ENCODE measurements at places on chromosomes 11 and 22. TPM values are rescaled to one million over a fixed set of nuclear protein-coding genes. Genes with fewer than 3 reads are reported as not detected.
A peak's percentile ranks its signal among the peaks of the same experiment; 100 is the strongest.

Gene LAYN
- 9.8 TPM for total RNA-seq

Gene CCDC87
- 0.09 TPM for total RNA-seq

Gene OR8D1
- total RNA-seq, result not detected

Gene SPDYC
- total RNA-seq, result not detected

Gene MAP4K2
- 7.4 TPM for total RNA-seq

Gene GAL3ST1
- 3.0 TPM for total RNA-seq

Gene GLYATL1
- 0.58 TPM for total RNA-seq

Gene KCNJ11
- total RNA-seq, result 12.9 TPM

Gene GNG3
- total RNA-seq, result not detected

GRCh38 chr11:83249972-83250593 is 36.1 kb downstream of the CCDC90B start:
- no peak overlapping the region for H3K27ac ChIP-seq
- no peaks in the 10 kb centered on the region for H3K4me1 ChIP-seq
- peak; percentile 48 for DNase-seq
- no peak overlapping the region for H3K4me3 ChIP-seq

DNA sequence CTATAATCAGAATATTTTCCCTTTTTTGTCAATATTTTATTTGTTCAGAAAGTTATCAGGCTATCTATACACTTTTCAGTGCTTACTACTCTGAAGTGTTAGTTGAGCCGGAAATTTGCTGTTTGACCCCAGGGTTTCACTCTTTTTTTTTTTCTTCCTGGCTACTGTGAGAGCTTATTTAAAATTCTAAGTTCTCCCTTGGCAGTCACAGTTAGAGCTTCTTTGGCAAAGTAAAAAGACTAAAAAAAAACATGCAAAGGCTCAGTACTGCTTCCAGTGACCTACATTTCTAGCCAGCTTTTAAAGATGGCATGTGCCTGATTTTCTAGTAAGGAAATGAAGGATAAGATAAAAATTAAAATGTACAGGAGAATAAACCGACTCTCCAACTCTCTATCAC is 48.4 kb downstream of the ELP4 start:
- no peaks in the 10 kb centered on the region for H3K4me1 ChIP-seq
- no peak overlapping the region for H3K27ac ChIP-seq
- H3K36me3 ChIP-seq, result no peaks in the 10 kb centered on the region
- H3K27me3 ChIP-seq, result no peaks in the 10 kb centered on the region

GRCh38 chr11:121592708-121593107 is 139.9 kb upstream of the SORL1-AS1 start:
- H3K27me3 ChIP-seq, result peaks cover 3% of the 10 kb centered on the region
- H3K4me3 ChIP-seq, result no peak overlapping the region
- no peak overlapping the region for H3K27ac ChIP-seq
- H3K4me1 ChIP-seq, result peaks cover 2% of the 10 kb centered on the region

- H3K4me3 ChIP-seq, result no peak overlapping the region
- H3K27me3 ChIP-seq, result no peaks in the 10 kb centered on the region
- H3K4me1 ChIP-seq, result peaks cover 50% of the 10 kb centered on the region
- DNase-seq, result peak; percentile 80
- peaks cover 15% of the 10 kb centered on the region for H3K36me3 ChIP-seq
These were observed 1.5 kb upstream of the SREBF2 start for GRCh38 chr22:41831383-41831782.

- H3K27me3 ChIP-seq, result peaks cover 34% of the 10 kb centered on the region
- H3K27ac ChIP-seq, result no peak overlapping the region
- H3K4me3 ChIP-seq, result peak overlapping the region; percentile 27
- no peaks in the 10 kb centered on the region for H3K36me3 ChIP-seq
These were observed 823 bp upstream of the CPT1A start for GRCh38 chr11:68842427-68843051.

GRCh38 chr11:43516316-43516850 is 157.7 kb downstream of the TTC17 start:
- no peak for DNase-seq
- H3K36me3 ChIP-seq, result no peaks in the 10 kb centered on the region
- peaks cover 2% of the 10 kb centered on the region for H3K27me3 ChIP-seq
- no peak overlapping the region for H3K4me3 ChIP-seq

DNA sequence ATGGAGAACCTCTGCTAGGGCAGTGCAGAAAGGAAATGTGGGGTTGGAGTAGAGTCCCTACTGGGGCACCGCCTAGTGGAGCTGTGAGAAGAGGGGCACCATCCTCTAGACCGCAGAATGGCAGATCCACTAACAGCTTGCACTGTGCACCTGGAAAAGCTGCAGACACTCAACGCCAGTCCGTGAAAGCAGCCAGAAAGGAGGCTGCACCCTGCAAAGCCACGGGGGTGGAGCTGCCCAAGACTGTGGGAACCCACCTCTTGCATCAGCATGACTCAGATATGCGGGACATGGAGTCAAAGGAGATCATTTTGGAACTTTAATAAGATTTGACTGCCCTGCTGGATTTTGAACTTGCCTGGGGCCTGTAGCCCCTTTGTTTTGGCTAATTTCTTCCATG is 8.7 kb downstream of the TSKU start:
- no peaks in the 10 kb centered on the region for H3K27me3 ChIP-seq
- peaks cover 32% of the 10 kb centered on the region for H3K4me1 ChIP-seq
- peaks cover 31% of the 10 kb centered on the region for H3K36me3 ChIP-seq

DNA sequence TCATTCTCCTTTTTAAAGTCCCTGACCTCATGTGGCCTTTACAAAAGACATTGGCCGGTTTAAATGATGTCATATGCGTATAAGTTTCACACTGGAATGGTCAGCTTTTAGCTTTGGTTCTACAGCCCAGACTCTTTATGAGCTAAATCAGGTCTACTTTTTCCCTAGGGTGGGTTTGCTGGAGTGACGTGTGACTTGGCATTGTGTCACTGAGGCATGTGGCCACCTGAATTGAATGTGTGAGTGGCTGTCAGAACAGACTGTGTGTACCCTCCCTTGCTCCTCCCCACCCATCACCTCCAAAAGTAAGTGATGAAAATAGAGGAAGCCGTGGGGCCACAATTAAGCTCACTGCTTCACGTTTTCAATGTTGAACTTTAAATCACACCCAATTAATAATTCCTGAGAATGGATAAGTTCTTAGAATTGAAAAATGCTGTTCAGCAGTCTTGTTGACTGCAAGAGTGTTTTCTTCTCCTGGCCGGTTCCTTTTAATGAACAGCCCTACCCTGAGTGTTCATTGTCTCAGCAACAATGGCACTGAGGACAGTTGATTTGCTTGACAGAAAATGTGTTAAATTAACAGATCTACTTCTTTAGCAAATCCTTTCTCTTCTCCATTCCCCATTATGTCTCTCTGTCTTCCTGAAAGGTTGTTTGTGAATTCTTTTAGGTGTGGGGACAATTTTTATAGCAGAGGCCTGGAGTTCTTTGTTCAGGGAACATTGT is 11.3 kb downstream of the CECR2 start:
- peak; percentile 42 for DNase-seq
- H3K36me3 ChIP-seq, result no peaks in the 10 kb centered on the region
- no peak overlapping the region for H3K4me3 ChIP-seq
- peaks cover 21% of the 10 kb centered on the region for H3K4me1 ChIP-seq
- H3K27me3 ChIP-seq, result no peaks in the 10 kb centered on the region

DNA sequence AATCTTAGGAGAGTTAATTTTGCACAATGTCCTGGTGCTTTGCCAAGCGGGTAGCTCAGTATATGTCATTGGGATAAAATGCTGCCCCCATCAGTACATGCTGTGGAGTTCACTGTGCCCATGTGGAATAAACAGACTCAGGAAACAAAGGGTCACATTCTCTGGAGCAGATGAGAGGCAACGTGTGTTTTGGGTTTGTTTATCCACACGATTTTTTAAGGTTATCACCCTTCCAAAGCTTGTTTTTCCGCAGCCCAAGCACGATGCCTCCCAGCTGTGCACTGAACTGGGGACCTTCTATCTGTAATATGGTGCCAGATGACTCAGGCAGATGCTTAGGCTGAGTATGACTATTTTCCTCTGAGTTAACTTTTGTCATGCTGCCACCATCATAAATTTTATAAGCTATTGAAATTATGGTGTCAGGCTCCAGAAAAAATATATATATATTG is 6.5 kb downstream of the OR4D6 start:
- no peaks in the 10 kb centered on the region for H3K4me1 ChIP-seq
- no peaks in the 10 kb centered on the region for H3K36me3 ChIP-seq
- DNase-seq, result peak; percentile 90
- no peaks in the 10 kb centered on the region for H3K27me3 ChIP-seq
- H3K27ac ChIP-seq, result no peak overlapping the region

- H3K27ac ChIP-seq, result no peak overlapping the region
- no peaks in the 10 kb centered on the region for H3K36me3 ChIP-seq
- H3K4me1 ChIP-seq, result no peaks in the 10 kb centered on the region
- H3K27me3 ChIP-seq, result no peaks in the 10 kb centered on the region
- no peak for DNase-seq
These were observed 15.3 kb upstream of the OR10V1 start for GRCh38 chr11:59728913-59729312.

GRCh38 chr11:115670538-115671205 is 166.5 kb upstream of the CADM1 start:
- no peak overlapping the region for H3K4me3 ChIP-seq
- DNase-seq, result no peak
- peaks cover 20% of the 10 kb centered on the region for H3K4me1 ChIP-seq

DNA sequence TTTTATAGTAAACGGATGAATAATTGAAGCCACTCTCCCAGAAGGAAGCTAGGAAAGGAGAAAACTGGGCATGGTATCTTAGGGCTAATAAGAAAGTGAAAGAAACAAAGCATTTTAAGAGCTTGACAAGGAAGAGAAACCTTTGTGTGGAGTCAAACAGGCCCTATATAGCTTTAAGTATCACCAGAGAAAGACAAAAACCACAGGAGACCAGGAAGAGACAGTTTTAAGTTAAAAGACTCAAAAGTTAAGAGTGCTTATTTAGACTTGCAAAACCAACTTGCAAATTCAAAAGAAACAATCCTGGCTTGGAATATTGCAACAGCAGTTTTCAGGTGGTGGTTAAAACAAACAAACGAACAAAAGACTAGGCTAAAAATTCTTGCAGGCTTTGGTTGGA is 3.4 kb downstream of the PAK1 start:
- DNase-seq, result no peak
- H3K27me3 ChIP-seq, result peaks cover 2% of the 10 kb centered on the region
- H3K4me1 ChIP-seq, result peaks cover 7% of the 10 kb centered on the region
- H3K36me3 ChIP-seq, result no peaks in the 10 kb centered on the region
- no peak overlapping the region for H3K27ac ChIP-seq

DNA sequence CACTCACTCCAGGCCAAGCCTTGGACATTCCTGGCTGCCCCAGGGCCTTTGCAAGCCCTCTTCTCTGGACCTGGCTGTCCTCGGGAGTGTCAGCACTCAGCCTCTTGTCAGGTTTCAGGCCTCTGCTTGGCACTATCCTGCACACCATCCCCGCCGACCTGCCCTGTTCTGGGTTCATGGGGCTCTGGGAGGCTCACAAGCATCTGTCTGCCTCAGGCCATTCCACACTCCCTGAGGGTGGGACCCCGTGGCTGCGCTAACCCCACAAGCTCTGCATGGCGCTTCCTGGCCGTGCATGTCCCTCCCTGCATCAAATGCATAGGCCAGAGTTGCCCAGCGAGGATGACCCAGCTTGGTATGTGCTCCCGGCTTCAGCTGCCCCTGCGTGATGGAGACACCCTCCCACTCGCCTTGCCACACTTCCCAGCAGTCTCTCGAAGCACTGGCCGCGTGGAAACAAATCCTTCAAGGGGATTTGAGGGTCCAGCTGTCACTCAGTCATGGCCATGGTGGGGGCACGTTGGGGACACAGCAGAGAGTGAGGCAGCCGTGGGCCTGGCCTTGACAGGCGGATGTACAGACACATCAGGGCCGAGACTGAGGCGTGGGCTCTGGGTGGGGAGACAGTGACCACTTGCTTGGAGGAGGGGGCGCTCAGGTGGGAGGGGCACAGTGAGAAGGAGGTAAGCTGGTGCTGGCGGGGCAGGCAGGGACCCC is 87.3 kb downstream of the KCNQ1 start:
- H3K4me1 ChIP-seq, result peaks cover 50% of the 10 kb centered on the region
- peaks cover 4% of the 10 kb centered on the region for H3K27me3 ChIP-seq
- DNase-seq, result no peak
- no peak overlapping the region for H3K27ac ChIP-seq
- no peaks in the 10 kb centered on the region for H3K36me3 ChIP-seq

Data from muscle of leg (tissue), 16 donors.